ENCODE measurements at places on chromosomes 13 and 19. TPM values are rescaled to one million over a fixed set of nuclear protein-coding genes. Genes with fewer than 3 reads are reported as not detected.

VSTM1 gene
- total RNA-seq = not detected

VSTM2B gene
- total RNA-seq = not detected

FFAR3 gene
- not detected for total RNA-seq

GPR183 gene
- 2.3 TPM for total RNA-seq

TSKS gene
- total RNA-seq = not detected

SLC6A16 gene
- total RNA-seq = not detected

IL11 gene
- total RNA-seq = 1.3 TPM

ZNF600 gene
- total RNA-seq = 8.1 TPM

DNA sequence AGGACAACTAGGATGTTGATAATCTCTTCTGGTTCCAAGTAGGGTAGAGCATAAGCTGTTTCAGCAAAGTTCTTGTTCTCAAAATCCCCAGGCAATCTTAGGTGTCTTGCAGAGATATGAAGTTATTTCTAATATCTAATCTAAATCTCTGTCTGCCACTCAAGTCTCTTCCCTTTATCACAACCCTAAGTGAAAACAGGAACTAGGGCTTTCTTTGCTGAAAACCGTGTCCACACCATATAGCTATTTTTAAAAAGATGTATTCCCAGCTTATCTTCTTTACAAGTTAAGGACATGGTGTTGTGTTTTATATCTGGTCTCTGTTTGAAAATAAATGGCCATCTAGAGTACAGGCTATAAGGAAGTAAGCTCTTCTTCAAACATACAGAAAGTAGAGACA lies 11.3 kb upstream of the RNASEH2B start:
- no peak for DNase-seq

DNA sequence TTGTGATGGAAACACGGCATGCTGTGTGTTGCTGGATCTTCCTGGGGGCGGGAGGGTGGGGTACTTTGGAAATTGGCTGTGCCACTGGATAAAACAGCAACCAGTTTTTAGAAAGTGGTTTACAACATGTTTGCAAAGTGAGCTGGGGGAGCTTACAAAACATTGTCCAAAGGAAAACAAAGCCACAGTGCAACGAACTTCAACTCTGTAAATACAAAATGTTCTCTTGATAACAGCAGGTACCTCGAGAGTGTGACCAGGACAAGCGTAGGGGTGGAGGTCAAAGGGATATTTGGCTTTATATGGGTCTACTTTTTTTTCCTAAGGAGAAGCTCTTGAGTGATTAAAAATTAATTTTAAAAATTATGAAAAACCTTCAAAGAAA lies 2.5 kb downstream of the IGSF23 start:
- DNase-seq = no peak

- no peak for DNase-seq
Observed at GRCh38 chr13:76725211-76725610, 161.0 kb downstream of the KCTD12 start.

GRCh38 chr19:17765069-17765618 lies 13.9 kb downstream of the FCHO1 start:
- DNase-seq = no peak

- DNase-seq = no peak
Observed at GRCh38 chr19:1465191-1466016, 13.6 kb downstream of the C19orf25 start.

- DNase-seq = no peak
Observed at GRCh38 chr13:39729156-39729555, 73.7 kb downstream of the COG6 start.

DNA sequence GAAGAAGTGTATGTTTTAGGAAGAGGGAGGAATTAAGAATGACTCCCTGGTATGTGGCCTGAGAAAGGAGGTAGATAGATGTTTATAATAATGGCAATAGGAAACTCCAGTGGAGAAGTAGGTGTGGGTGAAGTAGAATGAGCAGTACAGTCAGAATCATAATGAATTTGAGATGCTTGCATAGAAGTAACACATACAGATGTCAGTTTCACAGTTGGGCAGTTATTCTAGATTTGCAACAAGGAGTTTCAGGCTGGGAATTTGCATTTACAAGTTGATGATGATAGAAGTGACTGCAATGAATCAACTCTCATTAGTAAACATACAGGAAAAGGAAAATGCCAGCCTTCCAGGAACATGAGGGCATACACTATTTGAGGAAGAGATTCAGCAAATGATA lies 149.0 kb downstream of the SLITRK1 start:
- DNase-seq = no peak

DNA sequence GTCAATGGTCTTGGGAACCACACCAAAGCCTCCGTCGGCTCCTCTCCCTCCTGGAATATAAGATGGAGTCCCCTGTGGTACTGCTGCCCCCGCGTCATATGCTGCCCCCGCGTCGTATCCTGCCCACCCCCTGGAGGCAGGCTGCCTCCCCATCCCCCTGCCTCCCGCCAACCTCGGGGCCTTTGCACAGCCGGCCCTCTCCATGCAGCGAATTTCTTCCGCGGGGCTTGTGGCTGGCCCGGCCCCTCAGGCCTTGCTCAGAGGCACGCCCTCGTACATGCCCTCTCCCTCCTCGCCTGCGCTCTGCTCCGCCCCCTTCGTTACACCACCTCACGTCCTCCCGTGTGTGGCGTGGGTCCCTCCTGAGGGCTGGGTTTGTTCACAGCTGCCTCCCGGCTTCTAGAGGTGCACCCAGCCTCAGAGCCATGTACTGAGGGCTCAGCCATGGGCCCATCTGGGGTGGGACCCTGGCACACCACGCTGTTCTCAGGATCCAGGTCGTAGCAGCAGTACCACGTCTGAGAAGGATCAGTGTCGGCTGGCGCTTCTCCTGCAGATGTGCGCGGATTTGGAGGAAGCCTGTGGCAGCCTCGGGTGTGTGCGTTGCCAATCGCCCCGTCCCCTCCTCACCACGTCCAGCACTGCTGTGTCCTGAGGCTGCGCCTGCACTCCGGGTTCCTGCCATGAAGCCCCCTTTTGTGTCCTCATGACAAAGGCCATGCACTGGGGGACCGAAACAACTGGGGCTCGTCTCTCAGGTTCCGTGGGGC lies 47.7 kb downstream of the MCF2L start:
- DNase-seq = no peak

DNA sequence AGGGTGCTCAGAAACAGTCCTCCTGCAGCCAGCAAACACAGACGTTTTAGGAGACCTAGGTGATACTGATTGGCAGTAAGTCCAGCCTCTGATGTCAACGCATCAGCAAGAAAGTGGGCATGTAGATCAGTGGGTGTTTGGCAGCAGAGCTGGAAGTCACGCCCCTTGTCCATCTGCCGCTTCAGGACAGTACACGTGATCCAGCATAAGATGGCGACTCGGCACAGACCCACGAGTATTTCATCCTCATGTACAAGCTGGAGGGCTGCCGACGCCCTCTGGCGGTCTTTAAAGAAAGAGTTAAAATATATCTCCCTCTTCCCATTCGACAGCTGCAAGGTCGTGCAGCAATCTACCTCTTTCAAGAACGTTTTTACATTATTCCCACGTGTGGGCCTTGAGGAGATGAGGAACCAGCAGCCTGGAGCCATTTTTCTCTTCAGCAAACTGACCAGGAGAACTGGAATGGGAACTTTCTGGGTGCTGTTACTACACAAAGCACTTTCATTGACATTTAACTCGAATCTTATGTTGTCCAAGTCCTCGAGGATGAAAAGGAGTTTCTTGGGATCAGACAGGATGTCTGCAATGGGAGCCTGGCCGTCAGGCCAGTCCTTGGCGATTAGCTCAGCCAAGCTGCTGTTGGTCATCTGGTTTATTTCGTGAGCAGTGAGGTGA lies 22.3 kb downstream of the NLRP11 start:
- no peak for DNase-seq

DNA sequence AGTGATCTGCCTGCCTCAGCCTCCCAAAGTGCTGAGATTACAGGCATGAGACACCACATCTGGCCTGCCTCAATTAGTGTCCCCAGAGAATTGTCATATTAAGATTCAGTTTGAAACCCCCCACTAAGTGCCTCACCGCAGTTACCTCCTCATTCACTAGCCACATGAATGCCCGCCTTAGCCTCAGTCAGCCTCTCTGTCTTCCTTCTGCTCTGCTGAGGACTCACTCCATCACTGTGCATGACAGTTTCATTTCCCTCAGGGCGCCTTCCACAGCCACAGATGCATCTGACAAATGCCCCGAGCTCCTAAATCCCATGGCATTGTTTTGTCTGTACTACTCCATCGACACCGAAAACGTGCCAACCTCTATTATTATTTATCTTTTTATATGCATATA lies 23.3 kb downstream of the MIPEP start:
- no peak for DNase-seq

DNA sequence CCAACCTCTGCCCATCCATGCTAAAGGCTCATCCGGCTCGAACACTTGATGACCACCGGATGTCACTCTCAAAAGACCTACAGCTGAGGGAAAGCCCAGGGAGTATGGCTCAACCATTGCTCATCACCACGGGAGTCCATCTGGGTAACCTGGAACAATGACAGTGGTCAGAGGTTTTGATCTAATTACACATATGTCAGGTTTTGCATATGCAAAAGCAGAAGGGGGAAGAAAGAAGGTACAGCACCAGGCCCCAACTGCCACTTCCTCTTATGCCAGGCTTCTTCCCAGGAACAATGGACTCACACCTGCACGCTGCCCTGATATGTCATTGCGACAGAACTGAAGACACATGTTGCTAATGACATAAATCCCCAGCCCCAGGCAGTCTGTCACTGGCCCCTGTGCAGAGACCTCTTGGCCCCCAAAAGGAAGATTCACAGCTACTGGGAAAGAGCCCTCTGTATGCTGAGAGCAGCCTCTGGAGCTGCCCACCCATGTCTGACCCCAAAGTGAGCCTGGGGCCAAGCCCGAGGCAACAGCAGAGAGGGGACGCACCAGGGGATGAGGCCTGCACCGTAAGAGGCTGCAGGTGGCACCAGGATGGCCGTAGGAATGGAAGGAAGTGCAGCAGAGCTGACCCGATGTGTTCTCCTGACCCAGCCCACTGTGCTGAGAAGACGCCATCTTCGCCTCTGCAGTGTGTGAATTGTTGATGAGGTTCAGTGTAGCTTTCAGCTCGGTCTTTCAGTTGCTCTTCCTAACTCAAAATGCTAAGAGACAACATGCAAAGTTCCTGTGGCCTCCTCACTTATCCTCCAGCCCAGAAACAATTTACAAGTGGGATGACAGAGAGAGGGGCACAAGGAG lies 26.3 kb downstream of the EPS15L1 start:
- DNase-seq = no peak

DNA sequence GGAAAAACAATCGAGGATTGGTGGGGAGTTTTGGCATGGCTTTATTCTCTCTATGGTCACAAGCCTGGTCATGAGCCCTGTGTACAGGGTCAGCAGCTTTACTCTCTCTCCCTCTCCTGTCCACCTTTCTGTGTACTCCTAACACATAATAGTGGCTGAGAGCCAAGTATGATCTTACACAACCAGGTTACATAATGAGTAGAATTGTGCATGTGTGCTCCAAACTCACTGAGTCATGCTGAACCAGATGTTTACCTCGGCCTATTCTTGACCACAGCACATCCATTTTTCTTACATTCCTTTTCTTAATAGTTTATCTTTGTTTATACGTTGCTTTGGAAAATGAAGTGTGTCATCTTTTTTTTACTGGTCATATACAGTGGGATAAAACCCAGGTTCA lies 53.1 kb downstream of the ZNF254 start:
- no peak for DNase-seq

GRCh38 chr13:27712421-27712820 lies 79.9 kb upstream of the GSX1 start:
- no peak for DNase-seq

- DNase-seq = no peak
Observed at GRCh38 chr13:108194435-108194936, 20.9 kb downstream of the LIG4 start.

DNA sequence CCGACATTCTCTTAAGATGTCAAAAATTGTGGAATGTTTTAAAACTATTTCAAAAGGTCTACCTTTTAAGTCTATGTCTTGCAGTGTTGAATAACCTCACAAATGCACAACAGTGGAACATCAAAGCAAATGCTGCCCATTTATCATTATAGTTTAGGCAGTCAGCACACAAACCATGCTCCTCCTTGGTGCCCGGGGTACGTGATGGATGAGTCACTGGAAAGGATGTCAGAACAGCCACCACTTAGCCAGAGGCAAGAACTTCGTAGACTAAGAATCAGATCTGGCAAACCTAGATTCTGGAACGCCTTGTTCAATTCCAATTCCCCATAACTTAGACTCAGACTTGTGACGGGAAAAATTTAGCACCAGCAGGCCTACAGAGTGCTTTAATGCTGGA lies 343.6 kb downstream of the FGF9 start:
- DNase-seq = no peak

DNA sequence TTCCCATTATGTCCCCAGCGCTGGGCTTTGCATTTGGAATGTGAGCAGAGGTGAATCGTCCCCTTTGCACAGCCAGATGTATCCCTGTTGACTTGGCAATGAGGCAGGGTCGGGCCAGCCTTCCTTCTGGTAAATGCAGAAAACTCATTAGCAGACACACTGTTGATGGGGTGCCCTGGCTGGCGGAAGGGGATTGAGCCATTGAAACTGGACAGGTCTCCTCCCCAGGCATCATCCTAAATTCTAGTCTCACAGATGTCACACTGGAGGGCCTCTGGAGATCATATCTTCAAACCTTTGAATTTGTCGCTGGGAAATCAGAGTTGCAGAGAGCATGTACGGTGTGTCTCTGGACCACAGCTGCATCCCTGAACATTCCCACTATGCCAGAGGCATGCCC lies 219.5 kb upstream of the TSHZ3 start:
- no peak for DNase-seq

DNA sequence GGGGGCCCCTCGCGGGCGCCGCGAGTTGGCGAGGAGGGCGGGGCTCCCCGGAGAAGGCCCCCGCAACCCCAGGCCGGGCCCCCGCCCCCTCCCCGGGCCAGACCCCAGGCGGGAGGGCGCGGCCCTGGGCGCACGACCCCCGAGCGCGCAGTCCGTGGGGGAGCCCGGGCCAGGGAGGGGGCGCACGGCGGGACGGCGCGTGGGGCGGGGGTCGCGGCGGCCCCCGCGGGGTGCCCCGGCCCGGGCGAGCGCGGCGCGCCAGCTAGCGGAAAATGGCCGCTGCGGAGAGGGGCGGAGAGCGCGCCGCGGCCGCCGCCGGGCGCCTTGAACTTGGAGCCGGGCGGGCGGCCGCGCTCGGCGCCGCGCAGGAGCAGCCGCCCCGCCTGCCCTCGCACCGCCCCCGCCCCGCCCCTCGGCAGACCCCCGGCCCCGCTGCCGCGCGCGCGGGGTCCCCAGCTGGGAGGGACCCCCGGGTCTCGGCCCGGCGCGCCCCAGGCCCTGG lies 6.4 kb upstream of the NFIC start:
- DNase-seq = no peak

- DNase-seq = no peak
Observed at GRCh38 chr13:112248862-112249592, 127.1 kb upstream of the SPACA7 start.

All from suprapubic skin (tissue), 4 donors.